Activated T-helper 17 cell treated with anti-CD3 and anti-CD28 coated beads, Interleukin-2, amount 50 U/mL, for 72 hours (primary cell): ENCODE measurements at places on chromosomes 6 and 20.

- ATAC-seq, result no peak
Measured at GRCh38 chr20:1204113-1204512, 859 bp downstream of the C20orf202 start.

DNA sequence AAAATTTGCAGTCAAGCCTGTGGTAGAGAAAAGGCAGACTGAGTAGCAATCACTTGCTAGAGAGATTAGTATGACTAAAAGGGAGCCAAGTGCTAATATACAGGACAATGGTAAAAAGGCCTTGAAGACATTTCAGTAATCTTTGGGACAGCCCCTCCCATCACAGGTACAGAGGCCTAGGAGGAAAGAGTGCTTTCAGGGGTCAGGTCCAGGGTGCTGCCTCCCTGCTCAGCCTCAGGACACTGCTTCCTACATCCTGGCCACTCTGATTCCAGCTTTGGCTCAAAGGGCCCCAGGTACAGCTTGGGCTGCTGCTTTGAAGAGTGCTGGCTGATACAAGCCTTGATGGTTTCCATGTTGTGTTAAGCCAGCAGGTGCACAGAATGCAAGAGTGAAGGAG lies 543.5 kb downstream of the MMUT start:
- ATAC-seq, result no peak

DNA sequence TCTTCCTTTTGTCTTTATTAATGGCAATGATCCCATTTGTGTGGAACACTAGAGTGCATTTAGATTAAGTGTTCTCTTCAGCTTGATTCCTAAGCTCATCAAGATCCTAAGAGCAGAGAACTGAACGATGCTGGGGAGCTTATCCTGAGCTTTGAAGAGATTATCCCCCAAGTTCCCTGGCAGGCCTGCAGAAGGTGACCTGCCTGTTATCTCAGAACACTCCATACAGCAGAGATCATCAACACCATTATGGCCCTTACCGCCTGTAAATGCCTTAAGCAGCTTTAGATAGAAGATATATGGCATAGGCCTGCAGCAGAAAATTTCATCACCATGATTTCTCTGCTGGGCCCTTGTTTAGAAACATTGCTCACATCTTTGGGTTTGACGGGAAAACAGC lies 779.9 kb upstream of the MAP3K7 start:
- no peak for ATAC-seq

- ATAC-seq, result no peak
Measured at GRCh38 chr6:78908621-78909020, 41.3 kb downstream of the IRAK1BP1 start.

GRCh38 chr6:135189344-135189743 lies 8.2 kb downstream of the MYB start:
- ATAC-seq, result no peak

DNA sequence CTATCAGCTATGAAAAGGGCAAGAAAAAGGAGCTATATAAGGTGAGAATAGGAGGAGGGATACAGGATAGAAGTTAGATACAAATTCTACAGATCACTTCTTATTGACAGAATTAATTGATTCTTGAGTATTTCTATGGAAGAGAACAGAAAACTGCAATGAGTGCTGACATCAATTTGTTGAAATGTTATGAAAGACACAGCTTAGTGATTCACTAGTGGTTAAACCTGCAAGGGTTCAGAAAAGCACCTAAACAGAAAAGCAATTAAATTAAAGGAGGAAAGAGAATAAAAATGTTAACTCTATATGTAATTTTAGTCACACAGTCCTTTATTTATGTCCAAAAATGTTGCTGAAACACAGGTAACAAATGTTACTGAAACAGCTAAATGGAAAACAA lies 254.4 kb upstream of the RUNX2 start:
- ATAC-seq, result no peak

DNA sequence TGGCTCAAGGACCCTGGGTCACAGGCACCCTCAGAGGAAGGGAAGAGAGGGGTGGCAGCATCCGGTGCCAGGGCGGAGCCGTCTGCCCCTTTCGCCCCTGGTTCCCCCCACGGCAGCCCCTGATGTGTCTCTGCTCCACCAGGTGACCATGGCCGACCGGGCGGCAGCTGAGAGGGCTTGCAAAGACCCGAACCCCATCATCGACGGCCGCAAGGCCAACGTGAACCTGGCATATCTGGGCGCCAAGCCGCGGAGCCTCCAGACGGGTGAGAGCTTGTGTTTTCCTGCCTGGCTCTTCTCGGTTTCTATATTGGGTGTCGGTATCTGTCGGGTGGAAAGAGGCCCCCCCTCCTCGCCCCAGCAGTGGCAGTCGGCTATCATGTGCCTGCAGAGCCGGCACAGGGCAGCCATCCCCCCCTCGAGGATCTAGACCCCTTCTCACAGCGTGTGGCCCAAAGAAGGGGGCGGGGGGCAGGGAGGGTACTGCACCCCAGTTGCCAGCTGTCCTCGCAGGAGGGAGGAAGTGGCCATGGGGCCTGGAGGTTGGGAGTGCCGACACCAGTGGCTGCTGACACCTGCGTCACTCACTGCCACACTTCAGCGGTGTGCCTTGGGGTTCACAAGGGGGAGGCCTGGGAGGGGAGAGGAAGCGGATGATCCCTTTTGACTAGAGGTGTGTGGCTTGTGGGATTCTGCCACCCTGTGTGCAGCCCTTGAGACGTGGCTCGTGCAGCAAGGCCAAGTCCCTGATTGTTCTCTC lies 1.5 kb downstream of the RBM38 start:
- peak; percentile 65 for ATAC-seq

DNA sequence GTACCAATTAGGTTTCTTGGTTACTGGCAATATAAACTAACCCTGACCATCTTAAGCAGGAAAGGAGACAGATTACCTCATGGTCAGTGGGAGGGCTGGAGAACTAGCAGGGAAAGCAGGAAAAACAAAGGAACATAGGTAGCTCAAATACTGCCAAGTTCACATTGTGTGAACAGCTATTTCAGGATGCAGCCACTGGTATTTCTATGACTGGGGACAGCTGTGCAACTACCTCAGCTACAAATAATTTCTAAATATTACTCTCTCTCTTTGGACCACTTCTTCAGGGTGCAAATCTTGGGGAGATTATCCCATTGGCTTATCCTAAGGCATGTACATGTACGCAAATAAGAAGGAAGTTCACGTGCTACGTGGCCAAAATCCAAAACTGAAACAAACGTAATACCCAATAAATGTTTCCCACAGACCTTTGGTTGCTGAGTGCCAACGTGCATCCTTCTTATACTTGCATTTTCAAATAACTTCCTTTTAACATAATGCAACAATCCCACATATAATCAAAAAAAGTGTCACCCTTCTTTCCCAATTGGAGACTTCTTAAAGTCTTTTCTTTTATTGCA lies 180.9 kb downstream of the PHF3 start:
- ATAC-seq, result no peak

- ATAC-seq, result no peak
Measured at GRCh38 chr20:45612314-45612713, 17.2 kb upstream of the WFDC10A start.

- no peak for ATAC-seq
Measured at GRCh38 chr6:125232466-125232865, 69.3 kb downstream of the HDDC2 start.

- ATAC-seq, result no peak
Measured at GRCh38 chr6:38149531-38149930, 330.0 kb downstream of the ZFAND3 start.

DNA sequence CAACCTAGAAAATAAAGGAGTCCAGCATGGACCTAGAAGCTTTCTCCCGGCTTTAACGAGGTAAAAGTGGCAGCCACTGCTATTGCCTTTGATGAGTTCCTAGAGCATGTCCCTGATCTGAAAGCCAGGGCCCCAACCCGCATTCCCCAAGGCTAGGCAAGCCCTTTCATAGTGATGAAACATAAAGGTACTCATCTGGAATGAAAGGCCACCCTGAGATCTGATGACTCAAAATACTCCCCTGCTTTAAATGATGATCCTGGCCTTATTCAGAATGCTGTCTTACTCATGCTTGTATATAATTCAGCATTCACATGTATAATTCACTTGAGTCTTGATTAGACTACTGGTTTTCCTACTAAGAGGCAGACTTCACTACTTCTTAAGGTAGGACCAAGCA lies 21.3 kb downstream of the TTPAL start:
- ATAC-seq, result peak; percentile 65

DNA sequence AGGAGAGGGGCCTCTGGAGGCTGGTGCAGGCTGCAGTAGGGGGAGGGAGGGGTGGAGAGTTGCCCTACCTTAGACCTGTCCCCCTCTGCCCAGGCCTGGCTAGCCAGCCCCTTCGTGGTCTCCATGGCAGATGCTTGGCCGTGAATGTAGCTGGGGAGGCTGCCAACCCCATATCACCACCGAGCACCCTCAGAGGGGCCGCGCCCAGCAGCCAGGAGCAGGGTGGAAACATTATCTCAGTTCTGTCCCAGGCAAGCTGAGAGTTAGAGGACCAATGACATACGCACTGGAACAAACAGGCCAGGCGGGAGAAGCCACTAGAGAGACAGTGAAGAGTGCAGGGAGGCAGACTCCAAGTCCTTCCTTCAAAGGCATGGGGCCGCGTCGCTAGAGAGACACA lies 66.5 kb downstream of the LRFN2 start:
- no peak for ATAC-seq

GRCh38 chr6:167572841-167573271 lies 248.0 kb downstream of the TTLL2 start:
- ATAC-seq, result no peak

GRCh38 chr20:21004386-21005076 lies 101.6 kb downstream of the LINC00237 start:
- ATAC-seq, result no peak

DNA sequence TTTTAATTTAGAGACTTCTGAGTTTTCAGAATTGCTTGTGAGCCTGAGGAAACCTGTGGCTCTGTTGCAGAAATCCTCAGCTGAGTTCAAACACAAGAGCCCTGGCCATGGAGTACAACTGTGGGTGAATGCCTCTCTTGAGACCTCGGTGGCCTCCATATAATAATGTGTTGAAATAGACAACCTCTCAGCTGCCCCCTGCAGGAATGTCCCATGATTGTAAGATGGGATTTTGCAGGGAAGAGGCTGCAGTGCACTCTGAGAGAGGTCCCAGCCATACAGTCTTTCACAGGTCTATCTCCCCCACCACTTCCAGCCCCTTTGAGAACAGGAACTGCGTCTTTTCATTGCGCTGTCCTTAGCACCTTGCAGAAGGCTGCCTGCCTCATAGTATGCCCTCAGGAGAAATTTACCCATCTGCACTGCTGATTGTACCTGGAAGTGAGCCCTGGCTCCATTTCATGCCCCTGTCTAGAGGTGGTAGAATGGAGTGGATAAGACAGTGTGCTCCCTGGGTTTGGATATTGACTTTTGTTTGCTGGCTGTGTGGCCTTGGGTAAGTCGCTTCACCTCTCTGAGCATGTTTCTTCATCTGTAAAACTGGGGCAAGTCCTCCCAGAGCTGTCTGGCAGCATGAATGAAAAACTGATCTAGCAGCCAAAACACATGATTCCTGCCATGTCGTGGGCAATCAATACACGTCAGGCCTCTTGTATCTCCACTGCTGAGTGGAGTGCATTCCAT lies 16.8 kb upstream of the CDH22 start:
- ATAC-seq, result no peak

GRCh38 chr6:80642452-80642851 lies 536.0 kb downstream of the BCKDHB start:
- no peak for ATAC-seq

DNA sequence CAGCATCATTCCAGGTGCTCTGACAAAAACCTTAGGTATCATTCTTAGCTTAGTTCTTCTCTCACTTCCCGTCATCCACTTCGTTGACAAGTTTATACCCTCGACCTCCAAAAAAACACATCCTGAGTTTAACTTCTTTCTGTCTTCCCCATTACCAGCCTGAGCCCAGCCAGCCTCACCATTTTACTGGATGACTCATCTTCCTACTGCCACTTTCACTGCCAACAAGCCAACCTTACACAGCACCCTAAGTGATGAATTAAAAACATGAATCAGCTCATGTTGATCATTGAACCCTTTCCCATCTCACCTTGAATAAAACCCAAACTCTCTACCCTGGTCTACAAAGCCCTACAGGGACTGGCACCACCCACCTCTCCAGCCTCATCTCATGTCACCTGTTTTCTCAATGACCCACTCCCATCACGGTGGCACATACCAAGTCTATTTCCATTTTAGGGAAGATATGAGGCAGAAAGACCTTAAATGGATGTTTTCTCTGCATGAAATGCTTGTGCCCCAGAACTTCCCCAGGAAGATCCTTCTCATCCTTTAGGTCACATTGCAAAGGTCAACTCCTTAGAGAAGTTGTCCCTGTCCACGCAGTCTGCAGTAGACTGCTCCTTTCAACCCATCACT lies 9.9 kb upstream of the UST start:
- peak; percentile 82 for ATAC-seq

DNA sequence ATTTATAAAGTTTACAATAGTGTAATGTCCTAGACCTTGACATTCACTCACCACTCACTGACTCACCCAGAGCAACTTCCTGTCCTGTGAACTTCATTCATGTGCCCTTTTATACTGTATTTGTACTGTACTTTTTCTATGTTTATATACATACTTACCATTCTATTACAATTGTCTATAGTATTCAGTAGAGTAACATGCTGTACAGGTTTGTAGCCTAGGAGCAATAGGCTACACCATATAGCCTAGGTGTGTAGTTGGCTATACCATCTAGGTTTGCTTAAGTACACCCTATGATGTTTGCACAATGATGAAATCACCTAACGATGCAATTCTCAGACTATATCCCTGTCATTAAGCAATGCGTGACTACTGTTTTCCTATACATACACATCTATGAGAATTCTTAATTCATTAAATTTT lies 17.5 kb downstream of the EDEM2 start:
- ATAC-seq, result no peak

DNA sequence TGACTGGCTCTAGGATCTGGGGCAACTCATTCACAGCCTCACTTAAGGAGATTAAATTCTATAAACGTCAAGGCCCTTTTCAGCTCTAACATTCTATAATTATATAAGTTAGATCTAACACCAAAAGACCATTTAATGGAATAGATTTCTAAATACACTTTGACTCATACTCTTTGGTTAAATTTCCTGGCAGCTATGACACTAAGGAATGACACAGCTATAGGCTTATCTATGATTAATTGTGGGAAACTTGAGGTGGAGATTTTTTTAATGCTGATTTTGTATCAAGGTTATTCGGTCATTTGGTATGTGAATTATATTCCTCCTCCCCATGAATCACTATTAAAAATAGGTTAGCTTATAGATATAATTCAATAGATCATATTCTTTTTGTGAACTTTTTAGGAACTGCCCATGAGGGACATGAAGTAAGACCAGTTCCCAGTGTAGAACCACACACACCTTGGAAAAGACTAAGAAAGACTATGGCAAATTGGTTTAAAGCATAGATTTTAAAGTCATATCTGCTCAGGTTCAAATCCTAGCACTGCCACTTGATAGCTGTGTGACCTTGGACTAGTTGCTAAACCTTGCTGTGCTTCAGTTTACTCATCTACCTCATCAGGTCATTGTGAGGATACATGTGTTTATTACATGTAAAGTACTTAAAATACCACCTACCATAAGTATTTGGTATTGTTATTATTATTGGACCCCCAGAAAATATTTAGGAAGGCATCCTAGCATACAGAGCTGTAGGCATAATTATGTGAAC lies 116.0 kb downstream of the CRYBG1 start:
- peak; percentile 54 for ATAC-seq
